ENCODE measurements at places on chromosomes 3 and 15.

GRCh38 chr3:19970327-19970726, 23.4 kb downstream of the RAB5A start:
- no peak for DNase-seq

DNA sequence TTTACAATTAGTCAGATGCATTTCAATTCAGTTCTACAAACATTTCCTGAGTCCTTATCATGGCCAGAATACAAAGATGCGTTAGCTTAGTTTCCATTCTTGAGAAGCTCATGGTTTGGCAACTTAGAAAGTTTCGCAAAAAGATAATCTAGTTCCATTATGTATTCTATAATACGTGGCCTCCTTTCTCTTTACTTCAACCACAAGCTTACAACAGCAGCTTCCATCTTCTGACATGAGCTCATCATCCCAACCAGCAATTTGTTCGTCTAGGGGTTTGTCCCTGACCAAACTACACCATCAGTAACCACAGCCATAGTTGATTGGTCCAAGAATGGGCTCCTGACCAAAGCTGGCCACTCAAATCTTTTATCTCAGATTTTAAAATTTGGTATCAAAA, 267.6 kb upstream of the TBC1D5 start:
- DNase-seq: no peak

GRCh38 chr3:161939918-161940620, 443.5 kb downstream of the OTOL1 start:
- DNase-seq: no peak

- DNase-seq: peak; percentile 39
These were observed 19.1 kb downstream of the DNAJB8 start for GRCh38 chr3:128447561-128448013.

- no peak for DNase-seq
These were observed 245.7 kb downstream of the ADAMTSL3 start for GRCh38 chr15:83899670-83900069.

GRCh38 chr3:180409170-180409569, 192.8 kb upstream of the TTC14 start:
- DNase-seq: no peak

GRCh38 chr15:82995938-82996337, 9.9 kb downstream of the RAMAC start:
- DNase-seq: no peak

DNA sequence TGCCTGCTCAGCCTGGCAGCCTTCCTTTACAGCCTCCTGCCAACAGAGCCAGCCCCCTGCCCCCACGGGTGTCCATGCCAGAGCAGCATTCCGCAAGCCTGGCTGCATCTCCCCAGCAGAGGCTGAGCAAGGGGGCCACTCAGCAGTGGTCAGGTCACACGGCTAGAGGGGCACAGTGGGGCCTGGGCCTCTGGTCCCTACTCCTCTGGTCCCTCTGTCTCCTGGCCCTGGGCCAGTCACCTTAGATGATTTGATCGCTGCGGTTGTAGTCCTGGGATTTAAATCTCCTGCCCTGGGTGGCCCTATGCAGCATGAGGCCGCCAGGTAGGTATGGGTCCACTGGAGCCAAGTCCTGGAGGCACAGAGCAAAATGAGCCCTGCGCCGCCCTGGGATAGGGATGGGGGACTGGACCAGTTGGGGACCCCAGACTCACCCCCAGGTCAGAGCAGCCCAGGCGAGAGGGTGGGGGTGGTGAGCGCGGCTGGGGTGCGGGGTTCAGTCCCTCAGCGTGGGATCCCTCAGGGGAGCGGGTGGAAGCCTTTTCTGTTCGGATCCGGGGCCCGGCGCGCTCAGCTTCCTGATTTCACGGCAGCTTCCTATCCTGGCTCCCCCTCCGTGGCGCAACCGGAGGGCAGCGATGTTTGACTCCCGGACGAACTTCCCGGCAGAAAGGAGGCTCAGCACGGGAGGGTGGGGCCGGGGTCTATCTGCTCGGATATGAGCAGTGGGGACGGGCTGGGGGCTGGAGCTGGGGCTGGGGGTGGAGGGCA, at the start of gene ZBTB47:
Gene ZBTB47, plus strand, starts transcription at position 138 of the 771 bp plus-strand sequence. CDS start 4,659 bp downstream, outside the sequence.
- DNase-seq: no peak

- no peak for DNase-seq
These were observed 1278.0 kb downstream of the OTOL1 start for GRCh38 chr3:162774613-162775100.

DNA sequence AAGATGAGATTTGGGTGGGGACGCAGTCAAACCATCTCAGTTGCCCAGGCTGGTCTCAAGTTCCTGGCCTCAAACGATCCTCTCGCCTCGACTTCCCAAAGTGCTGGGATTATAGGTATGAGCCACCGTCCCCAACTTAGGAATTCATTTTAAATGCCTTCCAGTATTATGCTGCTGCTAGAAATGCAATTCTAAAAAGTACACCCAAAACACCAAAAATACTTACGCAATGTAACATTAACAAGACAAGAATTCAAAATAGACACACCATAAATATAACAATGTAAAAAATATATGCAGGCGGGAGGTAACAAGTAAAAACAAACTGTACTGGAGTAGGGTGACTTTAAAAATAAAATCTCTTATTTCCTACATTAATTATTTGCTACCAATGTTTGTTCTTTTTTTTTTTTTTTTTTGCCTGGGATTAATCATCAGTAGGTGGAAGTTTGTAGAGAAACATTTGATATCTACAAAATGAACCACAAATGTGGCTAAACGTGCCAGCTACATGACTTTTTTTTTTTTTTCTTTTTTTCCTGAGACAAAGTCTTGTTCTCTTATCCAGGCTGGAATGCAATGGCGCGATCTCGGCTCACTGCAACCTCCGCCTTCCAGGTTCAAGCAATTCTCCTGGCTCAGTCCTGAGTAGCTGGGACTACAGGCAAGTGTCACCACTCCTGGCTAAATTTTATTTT, 56.8 kb downstream of the SETMAR start:
- no peak for DNase-seq

DNA sequence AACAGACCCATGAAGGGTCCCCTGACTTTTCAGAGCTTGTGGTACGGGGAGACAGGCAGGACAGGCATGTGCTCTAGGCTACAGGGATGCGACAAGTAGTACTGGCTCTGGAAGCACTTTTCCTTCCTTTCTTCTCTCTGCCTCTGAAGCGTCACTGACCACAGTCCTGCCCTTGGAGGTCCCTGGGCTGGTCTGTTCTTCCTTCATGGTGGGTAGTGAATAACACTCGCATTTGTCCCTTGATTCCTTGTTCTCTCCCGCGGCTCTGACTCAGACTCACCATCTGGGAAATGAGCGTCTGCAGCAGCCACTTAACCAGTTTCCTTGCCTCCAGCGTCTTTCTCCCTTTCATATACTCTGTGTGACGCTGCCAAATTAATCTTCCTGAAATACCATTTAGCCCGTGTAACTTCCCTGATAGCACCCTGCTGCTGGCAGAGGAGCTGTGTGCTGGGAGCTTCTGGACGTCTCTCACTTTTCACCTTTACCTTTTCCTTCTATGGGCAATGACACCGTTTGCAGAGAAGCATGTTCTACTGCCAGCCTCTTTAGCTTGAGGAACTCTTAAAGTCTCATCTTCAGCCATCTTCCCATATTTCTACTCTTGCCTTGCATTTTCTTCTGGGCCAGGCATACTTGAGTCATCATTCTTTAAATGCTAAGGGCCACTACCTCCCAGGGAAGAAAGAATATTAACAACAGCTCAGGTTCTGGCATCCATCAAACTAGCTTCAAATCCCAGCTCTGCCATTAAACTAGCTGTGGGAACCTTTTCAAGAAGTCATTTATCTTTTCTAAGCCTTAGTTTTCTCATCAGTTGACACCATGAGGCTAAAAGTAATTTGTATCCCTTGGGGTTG, 33.6 kb downstream of the TMEM45A start:
- DNase-seq: no peak

- no peak for DNase-seq
These were observed 14.8 kb upstream of the TMEM108 start for GRCh38 chr3:133023362-133023761.

DNA sequence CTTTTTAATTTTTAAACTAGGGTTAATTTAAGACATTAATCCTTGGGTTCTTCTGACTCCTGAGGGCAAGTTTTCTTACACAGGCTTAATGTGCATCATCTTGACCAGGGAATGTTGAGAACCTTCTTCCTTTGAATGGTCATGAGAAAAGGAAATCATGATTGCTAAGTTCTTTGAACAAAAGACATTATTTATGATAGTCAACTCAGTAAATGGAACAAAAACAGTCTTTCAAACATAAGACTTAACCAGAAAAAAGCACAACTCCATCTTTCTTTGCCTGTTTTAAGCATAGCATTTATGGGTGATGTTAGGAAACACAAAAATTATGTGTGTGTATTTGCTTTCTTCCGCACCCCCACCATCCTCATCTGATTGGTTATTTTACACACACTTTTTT, 5.4 kb downstream of the TLNRD1 start:
- no peak for DNase-seq

DNA sequence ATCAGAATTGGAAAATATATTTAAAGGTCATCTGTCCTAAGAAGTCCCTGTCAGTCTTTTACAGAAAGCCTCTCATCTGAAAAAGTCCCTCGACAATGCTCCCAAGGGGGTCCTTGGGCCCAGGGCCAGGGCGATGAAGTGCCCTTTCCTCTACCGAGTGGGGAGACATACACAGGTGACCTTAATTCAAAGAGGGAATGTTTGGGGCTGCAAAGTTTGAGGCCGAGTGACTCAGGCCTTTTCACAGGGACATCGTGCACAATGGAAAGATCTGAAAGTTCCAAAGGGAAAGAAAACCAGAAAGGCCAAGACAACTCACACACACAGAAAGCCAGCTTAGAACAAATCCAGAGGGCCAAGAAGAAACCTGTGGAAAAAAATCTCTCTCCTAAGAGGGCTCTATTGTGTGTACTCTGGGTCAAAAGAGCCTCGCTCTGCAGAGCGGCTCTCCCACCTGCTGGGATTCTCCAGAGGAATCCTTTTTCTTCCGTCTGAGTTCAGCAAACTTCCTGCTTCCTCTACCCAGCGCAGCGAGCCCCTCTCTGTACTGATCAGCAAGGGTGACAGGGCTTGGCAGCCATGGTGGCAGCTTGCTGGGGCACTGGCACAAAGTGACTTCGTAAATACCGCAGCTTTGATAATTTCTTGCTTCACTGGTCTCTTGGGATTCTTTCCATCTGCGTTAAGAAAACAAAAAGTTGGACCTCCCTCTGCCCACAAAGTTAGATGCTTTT, 259.1 kb downstream of the OPA1 start:
- DNase-seq: no peak

GRCh38 chr3:172259111-172259541, 189.1 kb downstream of the GHSR start:
- no peak for DNase-seq

GRCh38 chr15:83064859-83065258, 2.2 kb downstream of the BTBD1 start:
- DNase-seq: no peak

GRCh38 chr3:43423639-43424038, 137.3 kb downstream of the SNRK start:
- DNase-seq: no peak

- DNase-seq: no peak
These were observed 198.4 kb downstream of the KCNH8 start for GRCh38 chr3:19346759-19347158.

- DNase-seq: no peak
These were observed 171.4 kb downstream of the GREM1 start for GRCh38 chr15:32889214-32889613.

DNA sequence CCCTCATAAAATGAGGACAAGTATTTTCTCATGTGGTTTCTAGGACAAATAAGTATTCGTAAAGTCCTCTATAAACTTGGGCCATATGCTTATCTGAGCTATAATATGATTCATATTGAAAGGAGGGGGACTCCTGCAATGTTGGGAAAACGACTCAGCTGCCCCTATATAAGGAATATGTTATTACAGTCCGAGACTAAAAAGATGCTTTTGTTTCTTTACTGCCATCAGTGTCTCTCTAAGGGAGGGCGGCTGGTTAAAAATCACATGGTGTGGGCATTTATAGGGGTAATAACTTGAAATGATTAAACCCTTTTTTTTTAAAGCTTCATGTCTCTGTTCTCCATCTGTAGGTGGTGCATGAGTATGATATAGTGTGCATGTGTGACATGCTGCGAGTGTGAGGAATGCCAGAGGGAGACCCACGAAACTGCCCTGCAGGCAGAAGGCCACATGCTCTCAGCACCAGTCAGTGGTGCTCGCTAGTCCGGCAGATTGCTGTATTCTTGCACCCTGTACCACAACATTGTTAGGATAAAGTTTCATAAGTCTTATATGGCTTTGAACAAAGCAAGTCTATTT, 256.0 kb upstream of the CTDSPL start:
- DNase-seq: no peak

DNA sequence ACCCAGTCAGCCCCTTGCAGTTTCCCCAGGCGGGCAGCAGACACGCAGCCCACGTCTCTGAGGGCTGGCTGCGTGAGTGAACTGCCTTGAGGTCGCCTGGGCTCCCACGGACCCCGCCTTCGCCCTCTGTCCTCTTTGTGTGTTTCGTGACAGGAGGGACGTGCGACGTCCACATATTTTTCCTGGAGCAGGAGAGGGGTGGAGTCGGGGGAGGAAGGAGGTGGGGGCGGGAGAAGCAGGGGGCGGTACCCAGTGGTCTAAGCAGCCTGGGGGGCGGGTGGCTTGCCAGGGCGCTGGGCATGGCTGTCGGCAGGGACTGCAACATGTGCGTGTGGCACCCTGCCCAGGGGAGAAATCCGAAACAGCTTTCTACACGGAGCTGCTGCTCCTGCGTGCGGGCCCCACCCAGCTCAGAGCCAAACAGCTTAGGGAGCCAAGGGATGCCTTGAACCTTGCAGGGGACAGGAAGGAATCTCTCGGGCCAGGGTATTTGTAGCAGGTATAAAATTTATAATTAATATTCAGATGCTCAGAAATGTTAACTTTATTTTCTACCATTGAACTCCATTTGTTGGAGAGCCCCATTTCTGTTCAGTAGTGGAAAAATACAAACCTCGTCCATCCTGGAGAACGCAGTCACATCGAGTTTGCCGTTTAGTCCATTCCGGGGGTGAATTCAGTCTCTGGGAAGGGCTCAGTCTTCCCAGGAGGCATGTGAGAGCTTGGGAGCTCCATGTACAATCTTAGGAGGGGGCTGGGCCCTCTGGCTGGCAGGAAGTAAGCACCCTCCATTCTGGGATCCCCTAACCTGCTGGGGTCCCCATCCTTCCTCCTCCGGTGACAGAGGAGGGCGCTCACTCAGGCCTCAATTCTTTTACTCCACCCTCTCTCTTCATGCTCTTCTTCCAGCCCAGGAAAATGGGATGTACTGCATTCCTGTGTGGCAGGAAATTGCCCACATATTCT, 79.1 kb upstream of the MEF2A start:
- no peak for DNase-seq

GRCh38 chr15:39407116-39407515, 173.8 kb upstream of the THBS1 start:
- DNase-seq: no peak

Measured in stimulated activated CD8-positive, alpha-beta memory T cell treated with anti-CD3 and anti-CD28 coated beads, Interleukin-7, amount 100 ng/mL, for 48 hours (primary cell).